ENCODE measurements at places on chromosomes 4 and X.

DNA sequence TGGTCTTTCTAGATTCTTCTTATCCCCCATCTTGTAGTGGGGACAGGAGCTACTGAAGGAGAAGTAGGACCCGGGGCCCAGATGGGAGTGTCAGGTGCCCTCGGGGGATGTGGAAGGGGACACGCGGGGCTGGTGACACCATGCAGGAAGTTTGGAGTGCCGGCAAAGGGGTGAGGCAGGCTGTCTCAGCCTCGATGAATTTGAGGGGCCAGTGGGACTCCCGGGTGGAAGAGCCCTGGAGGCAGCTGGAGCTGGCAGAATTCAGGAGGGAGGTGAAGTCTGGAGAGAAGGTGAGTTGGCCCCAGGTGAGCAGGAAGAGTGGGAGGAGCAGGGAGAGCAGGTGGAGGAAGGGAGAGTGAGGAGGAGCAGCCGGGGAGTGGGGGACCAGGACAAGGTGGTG is 101.7 kb downstream of the CPZ start:
- no peak for DNase-seq

- DNase-seq = peak; percentile 95
These were observed at the start of gene DIAPH2 for GRCh38 chrX:96684339-96685209. DIAPH2 (plus strand) TSS chrX:96684842.

- no peak for DNase-seq
These were observed 30.9 kb upstream of the FAM156A start for GRCh38 chrX:52988985-52989917.

DNA sequence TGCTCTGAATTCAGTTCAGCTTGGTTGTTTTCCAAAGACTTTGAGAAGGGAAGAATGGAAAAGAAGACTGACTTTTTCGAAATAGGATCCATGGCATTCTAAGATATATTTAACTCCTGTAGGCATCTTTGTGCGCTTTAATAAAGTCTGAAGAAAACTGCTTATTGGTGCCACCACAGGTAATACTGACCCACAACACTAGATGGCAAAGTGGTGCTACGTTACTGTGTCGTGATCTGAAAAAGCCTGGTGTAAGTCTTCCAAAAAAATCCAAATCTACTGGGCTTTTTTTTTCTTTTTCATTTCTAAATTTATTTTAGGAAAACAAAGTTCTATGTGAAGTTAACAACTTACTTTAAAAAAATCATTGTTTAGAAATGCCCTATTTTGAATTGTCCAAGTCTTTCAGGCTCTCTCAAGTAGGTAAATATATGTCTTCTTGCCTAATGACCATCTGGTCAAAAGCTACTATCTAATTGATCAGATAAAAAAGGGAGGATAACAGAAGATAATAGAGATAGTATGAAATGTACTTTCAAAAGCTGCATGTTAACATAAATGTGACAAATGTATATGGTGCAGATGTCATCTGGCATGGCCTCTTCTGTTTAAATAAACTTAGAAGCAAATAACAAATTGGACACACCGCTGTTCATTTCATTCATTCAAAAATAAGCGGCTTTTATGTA is 47.0 kb upstream of the MID1IP1 start:
- DNase-seq = peak; percentile 73

DNA sequence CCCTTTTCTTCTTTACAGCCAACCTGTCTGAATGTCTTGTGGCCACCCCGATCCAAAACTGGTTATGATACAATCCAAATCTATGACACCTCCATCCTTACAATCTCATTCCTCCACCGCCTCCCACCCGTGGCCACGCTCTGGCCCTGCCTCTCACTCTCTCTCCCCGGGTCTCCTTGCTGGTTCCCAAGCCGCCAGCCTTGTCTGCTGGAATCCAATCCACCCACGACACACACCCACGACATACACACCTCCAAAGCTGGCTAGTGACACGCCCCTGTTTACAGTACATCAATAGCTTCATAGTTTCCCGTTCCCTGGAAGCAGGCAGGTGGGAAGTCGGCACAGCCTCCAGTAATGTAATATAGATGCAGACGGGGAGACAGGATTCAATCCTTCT is 99.0 kb downstream of the WFS1 start:
- DNase-seq = no peak

GRCh38 chr4:148292686-148293085 is 149.5 kb downstream of the NR3C2 start:
- no peak for DNase-seq

DNA sequence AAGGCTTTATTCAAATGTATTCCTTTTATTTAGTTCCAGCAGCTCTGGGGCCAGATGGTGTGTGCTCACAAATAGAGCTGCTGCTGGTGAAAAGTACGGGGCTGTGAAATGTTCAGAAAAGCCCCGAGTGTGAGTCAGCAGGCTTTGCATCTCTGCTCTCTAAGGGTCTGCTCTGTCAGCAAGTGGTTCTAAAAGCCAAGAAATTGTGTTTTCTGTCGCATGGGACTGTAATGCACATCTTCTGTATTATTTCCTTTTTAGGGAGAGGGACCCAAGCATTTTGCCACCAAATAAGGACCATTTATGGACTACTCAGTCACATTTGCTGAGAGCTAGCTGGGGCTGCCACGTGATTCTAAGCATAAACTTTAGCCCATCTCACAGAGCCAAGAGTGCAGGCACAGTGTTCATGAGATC is 82.9 kb upstream of the NHS start:
- DNase-seq = no peak

GRCh38 chrX:5957506-5957905 is 271.2 kb downstream of the NLGN4X start:
- no peak for DNase-seq

GRCh38 chrX:39688576-39689375 is 409.0 kb downstream of the BCOR start:
- DNase-seq = peak; percentile 60

DNA sequence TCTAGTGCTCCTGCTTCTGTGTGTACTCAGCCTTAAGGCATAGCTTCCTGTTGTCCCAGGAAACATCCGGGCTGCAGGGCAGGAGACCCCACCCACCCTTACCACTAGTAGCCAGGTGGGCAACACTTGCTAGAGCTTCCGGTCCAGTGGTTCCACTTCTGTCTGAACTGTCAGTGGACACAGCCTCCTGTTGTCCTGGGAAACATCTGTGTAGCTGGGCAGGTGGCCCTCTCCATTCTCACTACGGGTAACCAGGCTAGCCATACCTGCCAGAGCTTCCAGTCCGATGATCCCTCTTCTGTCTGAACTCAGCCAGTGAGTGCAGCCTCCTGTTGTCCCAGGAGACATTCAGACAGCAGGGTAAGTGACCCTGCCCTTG is 372.2 kb downstream of the INPP4B start:
- no peak for DNase-seq

- no peak for DNase-seq
These were observed 11.3 kb downstream of the ARL13A start for GRCh38 chrX:100980608-100981497.

DNA sequence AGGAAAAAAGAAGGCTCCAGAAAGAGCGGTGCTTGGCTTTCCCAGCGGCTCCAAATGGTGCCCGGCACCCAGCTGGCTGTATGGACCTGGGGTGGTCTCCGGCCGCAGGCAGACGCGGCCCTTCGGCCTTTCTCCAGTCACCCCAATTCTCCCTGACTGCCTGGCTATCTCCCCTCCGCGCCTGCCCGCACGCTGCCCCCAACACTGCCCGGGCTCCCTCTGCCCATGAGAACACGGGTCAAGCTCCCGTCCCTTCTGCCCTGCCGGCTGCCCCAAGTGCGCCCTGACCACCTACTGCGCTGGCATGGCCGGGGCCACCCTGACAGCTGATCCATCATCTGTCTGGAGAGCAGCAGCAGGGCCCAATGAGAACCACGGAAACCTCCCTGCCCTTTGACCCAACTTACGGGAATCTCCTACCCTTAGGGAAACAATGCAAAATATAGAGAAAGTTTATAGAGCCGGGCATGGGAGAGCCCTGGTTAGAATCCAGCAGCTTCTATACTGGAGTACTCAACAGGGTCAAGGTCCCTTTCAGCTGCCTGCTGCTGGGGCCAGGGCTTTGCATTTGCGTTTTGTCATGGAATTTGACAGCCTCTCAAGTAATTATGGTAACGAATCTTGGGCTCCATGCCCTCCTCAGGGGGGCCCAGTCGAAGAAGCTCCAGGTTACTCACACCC is 1.2 kb upstream of the FAM3A start:
- DNase-seq = no peak

GRCh38 chrX:30572004-30572403 is 5.6 kb downstream of the TASL start:
- DNase-seq = no peak

GRCh38 chrX:82666355-82666754 is 841.7 kb upstream of the POU3F4 start:
- DNase-seq = no peak

DNA sequence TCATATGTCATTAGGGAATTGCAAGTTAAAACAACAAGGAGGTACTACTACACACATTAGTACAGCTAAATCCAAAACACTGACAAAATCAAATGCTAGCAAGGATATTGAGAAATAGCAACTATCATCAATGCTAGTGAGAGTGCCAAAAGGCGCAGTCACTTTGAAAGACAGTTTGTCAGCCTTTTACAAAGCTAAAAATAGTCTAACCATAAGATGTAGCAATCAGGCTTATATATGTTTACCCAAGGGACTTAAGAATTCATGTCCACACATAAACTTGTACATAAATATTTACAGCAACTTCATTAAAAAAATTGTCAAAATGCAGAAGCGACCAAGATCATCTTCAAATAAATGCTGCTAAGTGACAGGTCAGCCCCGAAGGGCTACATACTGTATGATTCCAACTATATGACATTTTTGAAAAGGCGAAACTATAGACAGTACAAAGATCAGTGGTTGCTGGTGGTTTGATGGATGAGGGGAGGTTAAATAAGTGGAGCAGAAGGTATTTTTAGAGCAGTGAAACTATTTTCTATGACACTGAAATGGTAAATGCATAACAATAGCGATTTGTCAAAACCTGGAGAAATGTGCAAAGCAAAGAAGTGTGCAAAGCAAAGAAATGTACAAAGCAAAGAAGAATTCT is 704.8 kb downstream of the ARAP2 start:
- DNase-seq = no peak

DNA sequence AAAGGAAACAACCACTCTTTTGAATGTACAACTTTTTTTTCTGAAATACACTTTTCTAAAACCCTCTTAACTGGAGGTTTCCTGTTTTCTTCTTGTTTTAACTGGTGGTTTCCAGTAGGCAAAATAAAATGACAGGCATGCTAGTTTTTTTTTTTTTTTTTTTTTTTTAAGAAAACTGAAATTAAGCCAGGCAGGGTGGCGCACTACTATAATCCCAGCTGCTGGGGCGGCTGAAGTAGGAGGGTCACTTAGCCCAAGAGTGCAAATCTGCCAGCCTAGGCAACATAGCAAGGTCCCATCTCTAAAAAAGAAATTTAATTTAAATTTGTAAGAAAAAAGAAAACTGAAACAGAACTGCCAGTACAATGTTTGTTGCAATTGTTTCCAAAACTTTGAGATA is 44.0 kb downstream of the TMEM144 start:
- DNase-seq = peak; percentile 11

- DNase-seq = no peak
These were observed 18.3 kb downstream of the RTL5 start for GRCh38 chrX:72113461-72113860.

GRCh38 chr4:108227923-108228322 is 59.2 kb upstream of the LEF1 start:
- DNase-seq = peak; percentile 30

GRCh38 chr4:2742081-2742822 is 13.9 kb downstream of the TNIP2 start:
- no peak for DNase-seq
